ENCODE measurements at places on chromosomes 12 and 14. TPM values are rescaled to one million over a fixed set of nuclear protein-coding genes. Genes with fewer than 3 reads are reported as not detected.

- H3K4me3 ChIP-seq, result no peak overlapping the region
- H3K27ac ChIP-seq, result no peak overlapping the region
- H3K36me3 ChIP-seq, result no peaks in the 10 kb centered on the region
- no peak for DNase-seq
- H3K27me3 ChIP-seq, result no peaks in the 10 kb centered on the region
- no peaks in the 10 kb centered on the region for H3K4me1 ChIP-seq
Observed at GRCh38 chr12:99026332-99027054, 381.4 kb downstream of the APAF1 start.

GRCh38 chr14:32576088-32576795, 247.1 kb downstream of the AKAP6 start:
- H3K4me3 ChIP-seq, result no peak overlapping the region
- peak; percentile 36 for DNase-seq
- no peaks in the 10 kb centered on the region for H3K4me1 ChIP-seq
- no peaks in the 10 kb centered on the region for H3K36me3 ChIP-seq
- H3K27ac ChIP-seq, result no peak overlapping the region

DNA sequence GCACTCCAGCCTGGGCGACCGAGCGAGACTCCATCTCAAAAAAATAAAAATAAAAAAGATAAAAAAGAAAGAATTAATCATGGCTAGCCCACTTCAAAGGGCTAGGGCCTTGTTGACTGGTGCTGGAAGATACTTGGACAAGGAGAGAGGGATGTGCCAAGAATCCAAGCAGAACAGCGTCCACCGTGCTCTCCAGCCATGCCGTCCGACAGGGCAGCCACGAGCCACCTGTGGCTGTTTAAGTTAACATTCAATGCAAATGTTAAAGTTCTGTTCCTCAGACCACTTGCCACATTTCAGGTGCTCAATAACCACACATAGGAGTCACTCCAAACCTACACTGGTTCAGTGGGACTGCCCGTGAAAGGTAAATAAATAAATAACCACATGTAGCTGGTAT, 21.4 kb downstream of the SLC6A13 start:
- H3K27me3 ChIP-seq, result no peaks in the 10 kb centered on the region
- no peaks in the 10 kb centered on the region for H3K4me1 ChIP-seq
- no peak overlapping the region for H3K4me3 ChIP-seq
- H3K27ac ChIP-seq, result no peak overlapping the region
- no peaks in the 10 kb centered on the region for H3K36me3 ChIP-seq
- DNase-seq, result no peak

GRCh38 chr12:27572486-27573255, 48.7 kb downstream of the PPFIBP1 start:
- no peak for DNase-seq
- H3K27ac ChIP-seq, result no peak overlapping the region
- H3K4me3 ChIP-seq, result no peak overlapping the region
- H3K27me3 ChIP-seq, result no peaks in the 10 kb centered on the region
- H3K36me3 ChIP-seq, result no peaks in the 10 kb centered on the region

DNA sequence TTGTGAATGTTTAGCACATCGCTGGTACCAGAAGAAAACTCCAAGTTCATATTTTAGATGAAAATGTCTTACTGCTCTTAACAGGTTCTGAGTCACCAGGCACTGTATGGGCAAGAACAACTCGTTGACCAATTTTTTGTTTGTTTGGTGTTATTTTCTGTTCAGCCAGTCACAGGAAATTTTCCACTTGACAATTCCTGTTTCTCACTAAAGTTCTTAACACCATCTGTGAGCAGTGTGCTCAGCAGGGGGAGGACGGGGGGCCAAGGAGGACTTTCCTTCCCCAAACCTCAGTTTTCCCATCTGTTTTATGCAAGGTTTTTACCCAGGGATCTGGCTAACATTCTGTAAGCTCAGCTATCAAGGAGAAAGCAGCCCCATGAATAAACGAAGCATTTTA, 3.0 kb downstream of the NUAK1 start:
- peak overlapping the region; percentile 96 for H3K27ac ChIP-seq
- DNase-seq, result no peak
- peaks cover 4% of the 10 kb centered on the region for H3K4me1 ChIP-seq
- no peaks in the 10 kb centered on the region for H3K36me3 ChIP-seq

The AVPR1A gene
- total RNA-seq, result 59.9 TPM

DNA sequence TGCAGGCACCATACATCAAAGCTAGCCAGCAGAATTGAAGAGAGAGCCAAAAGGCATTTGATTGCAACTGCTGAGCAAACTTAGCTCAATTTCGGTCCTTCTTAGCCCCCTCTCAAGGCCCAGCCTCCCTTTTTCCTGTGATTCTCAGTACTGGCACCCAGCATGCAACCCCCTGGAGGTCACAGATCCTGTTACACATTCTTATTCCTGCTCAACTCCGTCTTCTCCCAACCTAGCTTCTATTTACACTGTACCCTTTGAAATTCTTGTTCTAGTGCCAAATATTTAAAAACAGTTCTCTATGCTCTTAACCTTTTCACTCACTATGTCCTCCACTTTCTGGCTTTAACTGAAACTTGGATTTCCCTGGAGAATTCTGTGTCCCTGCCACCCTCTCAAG, 131.3 kb upstream of the CPSF6 start:
- no peak overlapping the region for H3K4me3 ChIP-seq
- no peak overlapping the region for H3K27ac ChIP-seq
- DNase-seq, result no peak
- H3K27me3 ChIP-seq, result no peaks in the 10 kb centered on the region

GRCh38 chr14:85079842-85080730, 449.9 kb upstream of the FLRT2 start:
- H3K27me3 ChIP-seq, result no peaks in the 10 kb centered on the region
- DNase-seq, result no peak
- H3K4me1 ChIP-seq, result no peaks in the 10 kb centered on the region
- H3K4me3 ChIP-seq, result no peak overlapping the region
- H3K27ac ChIP-seq, result no peak overlapping the region

The FAM186B gene
- total RNA-seq, result 0.77 TPM

DNA sequence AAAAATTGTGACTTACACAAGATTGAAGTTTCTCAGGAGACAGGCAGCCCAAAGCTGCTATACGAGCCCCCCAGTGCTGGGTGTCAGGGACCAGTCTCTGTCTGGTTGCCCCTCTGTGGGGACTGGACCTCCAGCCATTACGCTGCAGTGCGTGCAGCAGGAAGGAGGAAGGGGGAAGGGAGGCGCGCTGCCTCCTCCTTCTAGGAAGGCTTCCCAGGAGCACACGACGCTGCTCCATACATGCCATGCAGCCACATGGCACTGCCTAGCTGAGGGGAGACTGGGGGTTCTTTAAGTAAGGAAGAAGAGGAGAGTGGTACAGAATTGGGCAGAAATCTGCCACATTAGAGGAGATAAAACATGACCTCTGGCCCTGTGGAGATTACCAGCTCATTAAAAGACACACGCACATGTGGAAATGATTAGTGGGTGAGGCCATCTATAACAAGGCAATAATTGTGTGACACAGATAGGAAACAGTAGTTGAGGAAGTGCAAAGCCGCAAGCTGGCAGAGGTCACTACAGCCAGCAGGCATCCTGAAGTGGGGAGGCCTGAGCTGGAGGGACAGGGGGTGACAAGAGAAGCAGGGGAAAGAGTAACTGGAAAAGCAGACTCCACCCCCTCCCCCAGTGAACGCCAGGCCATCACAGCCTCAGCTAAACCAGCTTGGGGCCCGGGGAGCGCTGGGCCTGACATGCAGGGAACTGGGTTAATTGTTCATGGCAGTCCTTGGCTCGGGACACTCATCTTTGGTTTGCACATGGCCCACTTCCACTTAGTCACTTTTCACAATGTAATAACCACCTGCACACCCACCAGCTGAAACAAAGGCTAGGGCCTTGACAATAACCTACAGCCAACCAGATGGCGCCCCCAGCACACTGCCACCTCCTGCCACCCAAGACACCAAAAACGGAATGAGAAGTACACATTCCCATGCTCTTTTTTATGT, 39.6 kb downstream of the CCDC88C start:
- no peaks in the 10 kb centered on the region for H3K27me3 ChIP-seq
- DNase-seq, result no peak
- H3K27ac ChIP-seq, result no peak overlapping the region
- no peaks in the 10 kb centered on the region for H3K36me3 ChIP-seq
- H3K4me3 ChIP-seq, result no peak overlapping the region
- H3K4me1 ChIP-seq, result no peaks in the 10 kb centered on the region

GRCh38 chr12:94498073-94498472, 38.4 kb upstream of the CEP83 start:
- no peak overlapping the region for H3K4me3 ChIP-seq
- H3K27ac ChIP-seq, result no peak overlapping the region
- H3K4me1 ChIP-seq, result no peaks in the 10 kb centered on the region

The RFLNA gene
- not detected for total RNA-seq

- DNase-seq, result no peak
- H3K27me3 ChIP-seq, result no peaks in the 10 kb centered on the region
- no peaks in the 10 kb centered on the region for H3K36me3 ChIP-seq
- no peak overlapping the region for H3K4me3 ChIP-seq
- no peaks in the 10 kb centered on the region for H3K4me1 ChIP-seq
Observed at GRCh38 chr12:96652870-96653269, 163.5 kb downstream of the CFAP54 start.

The CD69 gene
- 2.4 TPM for total RNA-seq

DNA sequence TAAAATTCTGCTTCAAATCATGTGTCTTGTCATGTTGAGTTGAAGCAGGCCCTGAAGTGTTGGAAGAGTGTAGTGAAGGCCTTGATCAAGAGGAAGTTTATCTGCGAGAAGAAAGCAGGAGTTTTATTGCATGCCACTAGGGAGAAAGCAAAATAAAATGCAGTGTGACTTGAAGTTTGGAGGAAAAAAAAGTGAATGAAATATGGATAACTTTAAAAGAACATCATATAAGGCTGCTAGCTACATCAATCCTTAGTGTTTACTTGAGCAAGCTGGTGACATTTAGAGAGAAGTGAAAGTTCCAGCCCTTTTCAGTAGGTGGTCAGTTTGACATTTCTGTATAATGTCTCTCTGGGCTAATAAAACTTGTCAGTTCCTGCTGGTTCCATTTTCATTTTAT, 841.1 kb downstream of the TMTC2 start:
- no peaks in the 10 kb centered on the region for H3K4me1 ChIP-seq
- no peaks in the 10 kb centered on the region for H3K27me3 ChIP-seq
- DNase-seq, result no peak
- H3K4me3 ChIP-seq, result no peak overlapping the region
- no peaks in the 10 kb centered on the region for H3K36me3 ChIP-seq
- no peak overlapping the region for H3K27ac ChIP-seq

GRCh38 chr12:109949089-109949488, 47.1 kb downstream of the GIT2 start:
- peak overlapping the region; percentile 35 for H3K27ac ChIP-seq
- H3K27me3 ChIP-seq, result no peaks in the 10 kb centered on the region
- H3K4me1 ChIP-seq, result no peaks in the 10 kb centered on the region
- no peak for DNase-seq

DNA sequence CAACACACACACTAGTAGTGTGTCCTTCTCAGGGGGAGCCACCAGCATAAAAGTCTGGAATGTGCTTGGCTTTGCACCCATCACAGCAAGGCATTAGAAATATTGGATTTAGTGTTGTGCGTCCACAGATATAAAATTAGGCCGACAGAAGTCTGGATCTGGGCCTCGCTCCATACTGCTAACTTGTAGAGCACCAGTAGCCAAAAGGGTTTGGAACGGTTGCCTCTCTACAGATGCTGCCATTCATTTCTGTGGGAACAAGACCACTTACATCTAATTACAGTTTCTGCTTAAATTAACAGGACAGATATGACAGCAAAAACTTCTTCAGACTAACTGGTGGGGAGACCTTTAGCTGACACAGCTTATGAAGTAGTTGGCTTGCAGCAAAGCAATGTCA, 94.2 kb downstream of the EXOC5 start:
- H3K4me1 ChIP-seq, result no peaks in the 10 kb centered on the region
- H3K27ac ChIP-seq, result no peak overlapping the region
- H3K4me3 ChIP-seq, result no peak overlapping the region

- no peak overlapping the region for H3K4me3 ChIP-seq
- no peaks in the 10 kb centered on the region for H3K36me3 ChIP-seq
- DNase-seq, result no peak
- H3K27ac ChIP-seq, result no peak overlapping the region
- H3K27me3 ChIP-seq, result no peaks in the 10 kb centered on the region
- H3K4me1 ChIP-seq, result no peaks in the 10 kb centered on the region
Observed at GRCh38 chr12:29102741-29103140, 46.3 kb upstream of the FAR2 start.

- no peaks in the 10 kb centered on the region for H3K27me3 ChIP-seq
- peak overlapping the region; percentile 28 for H3K4me3 ChIP-seq
- H3K27ac ChIP-seq, result peak overlapping the region; percentile 83
- H3K4me1 ChIP-seq, result no peaks in the 10 kb centered on the region
- no peak for DNase-seq
Observed at GRCh38 chr12:121240062-121240420, 30.1 kb downstream of the P2RX4 start.

- no peaks in the 10 kb centered on the region for H3K36me3 ChIP-seq
- peak overlapping the region; percentile 91 for H3K4me3 ChIP-seq
- DNase-seq, result no peak
- no peaks in the 10 kb centered on the region for H3K27me3 ChIP-seq
- peak overlapping the region; percentile 2 for H3K27ac ChIP-seq
Observed at GRCh38 chr14:50229681-50230080, 1.7 kb downstream of the SOS2 start.

The IRAK3 gene
- total RNA-seq, result 19.4 TPM

The CLEC2A gene
- not detected for total RNA-seq

DNA sequence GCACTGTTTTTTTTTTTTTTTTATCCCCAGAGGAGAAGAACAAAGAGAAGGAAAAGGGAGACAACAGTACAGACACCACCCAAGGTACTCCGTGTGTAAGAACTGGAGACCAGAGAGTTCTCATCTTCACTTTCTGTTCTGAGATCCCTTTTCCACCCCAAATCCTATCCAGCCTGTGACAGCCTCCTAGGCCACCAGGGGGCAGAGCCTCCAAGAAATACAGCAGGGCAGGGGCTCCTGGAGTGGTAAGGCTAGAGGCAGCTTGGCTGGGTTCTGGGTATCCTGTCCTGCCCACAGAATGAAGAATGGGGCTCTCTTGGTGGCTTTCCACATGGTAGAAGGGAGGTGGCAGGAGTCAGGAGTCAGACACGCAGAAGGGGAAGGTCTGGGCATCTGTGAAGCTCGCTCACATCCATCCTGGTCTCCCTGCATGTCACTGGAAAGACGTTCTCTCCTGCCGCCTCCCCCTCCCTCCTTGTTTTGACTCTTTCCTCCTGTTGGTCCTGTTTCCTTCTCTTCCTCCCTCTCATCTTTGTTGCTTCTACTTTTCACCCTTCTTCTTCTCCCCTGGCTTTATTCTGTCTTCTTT, 12.0 kb downstream of the CLSTN3 start:
- no peaks in the 10 kb centered on the region for H3K4me1 ChIP-seq
- H3K4me3 ChIP-seq, result no peak overlapping the region
- no peaks in the 10 kb centered on the region for H3K27me3 ChIP-seq
- no peaks in the 10 kb centered on the region for H3K36me3 ChIP-seq

The EEF1AKMT3 gene
- total RNA-seq, result 9.7 TPM

GRCh38 chr12:89859508-89860220, 151.0 kb upstream of the ATP2B1 start:
- no peak for DNase-seq
- no peaks in the 10 kb centered on the region for H3K27me3 ChIP-seq
- H3K27ac ChIP-seq, result no peak overlapping the region
- H3K4me1 ChIP-seq, result no peaks in the 10 kb centered on the region
- H3K36me3 ChIP-seq, result no peaks in the 10 kb centered on the region
- H3K4me3 ChIP-seq, result no peak overlapping the region
